ENCODE measurements at places on chromosomes 6 and 20.
A peak's percentile ranks its signal among the peaks of the same experiment; 100 is the strongest.

- peak; percentile 40 for DNase-seq
Measured at GRCh38 chr6:5471044-5471443, 209.7 kb downstream of the FARS2 start.

- DNase-seq: no peak
Measured at GRCh38 chr20:46344488-46345162, 36.3 kb upstream of the CDH22 start.

GRCh38 chr6:146916435-146917025 is 287.7 kb upstream of the STXBP5 start:
- no peak for DNase-seq

- DNase-seq: no peak
Measured at GRCh38 chr20:9119776-9120175, 50.9 kb downstream of the PLCB4 start.

- no peak for DNase-seq
Measured at GRCh38 chr6:111944541-111944940, 71.3 kb upstream of the FYN start.

GRCh38 chr20:31602779-31603441 is 2.2 kb upstream of the ID1 start:
- DNase-seq: no peak

- no peak for DNase-seq
Measured at GRCh38 chr6:23180504-23181293, 611.3 kb downstream of the HDGFL1 start.

DNA sequence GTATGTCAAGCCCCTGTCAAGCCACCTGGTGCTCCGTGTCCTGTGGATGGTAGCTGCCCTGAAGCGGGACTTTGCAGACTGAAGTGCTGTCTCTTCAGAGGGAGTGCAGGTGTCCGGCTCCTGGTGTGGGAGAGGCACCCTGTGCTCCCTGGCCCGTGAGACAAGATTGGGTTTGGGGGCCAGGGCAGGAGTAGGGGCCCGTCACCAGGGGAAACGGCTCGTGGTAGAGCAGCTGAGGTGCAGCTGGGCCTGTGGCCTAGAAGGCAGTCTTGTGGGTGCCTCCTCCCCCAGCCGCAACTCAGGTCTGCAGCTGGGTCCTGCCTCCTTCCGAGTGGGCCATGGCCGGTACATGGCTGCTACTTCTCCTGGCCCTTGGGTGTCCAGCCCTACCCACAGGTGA is at the start of gene PTCRA:
Gene PTCRA, plus strand, starts transcription at position 322 of the 400 bp plus-strand sequence. Its CDS starts 17 bp downstream, at position 339.
- no peak for DNase-seq

DNA sequence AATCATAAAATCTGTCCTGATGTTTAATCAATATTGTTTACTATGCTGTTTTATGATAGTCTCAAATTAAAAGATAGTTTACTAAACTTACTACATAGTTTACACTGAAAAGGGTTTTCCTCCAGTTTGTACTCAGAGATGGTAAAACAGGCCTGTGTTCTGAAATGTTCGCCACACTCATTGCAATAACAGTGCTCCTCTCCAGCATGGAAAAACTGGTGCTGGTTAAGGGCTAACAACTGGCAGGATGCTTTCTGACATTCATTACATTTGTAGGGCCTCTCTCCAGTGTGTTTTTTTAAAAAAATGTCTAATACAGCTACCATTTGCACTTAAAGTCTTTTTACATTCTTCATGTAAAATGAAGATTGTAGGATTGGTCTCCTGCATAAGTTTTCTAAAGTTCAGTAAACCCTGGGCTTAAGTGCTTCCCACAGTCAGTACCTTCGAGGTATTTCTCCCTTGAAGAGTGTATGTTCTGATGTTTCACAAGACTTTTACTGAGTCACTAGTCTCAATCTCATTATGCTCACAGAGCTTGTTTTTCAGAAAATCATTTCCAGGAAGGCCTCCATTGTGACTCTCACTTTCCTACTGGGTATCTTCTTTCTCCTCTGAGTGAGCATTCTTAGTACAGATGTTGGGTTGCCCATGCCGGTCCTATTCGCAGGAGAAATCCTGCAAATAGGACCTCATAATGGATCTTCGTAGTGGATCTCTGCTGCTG is 8.7 kb upstream of the ZSCAN12 start:
- DNase-seq: no peak

DNA sequence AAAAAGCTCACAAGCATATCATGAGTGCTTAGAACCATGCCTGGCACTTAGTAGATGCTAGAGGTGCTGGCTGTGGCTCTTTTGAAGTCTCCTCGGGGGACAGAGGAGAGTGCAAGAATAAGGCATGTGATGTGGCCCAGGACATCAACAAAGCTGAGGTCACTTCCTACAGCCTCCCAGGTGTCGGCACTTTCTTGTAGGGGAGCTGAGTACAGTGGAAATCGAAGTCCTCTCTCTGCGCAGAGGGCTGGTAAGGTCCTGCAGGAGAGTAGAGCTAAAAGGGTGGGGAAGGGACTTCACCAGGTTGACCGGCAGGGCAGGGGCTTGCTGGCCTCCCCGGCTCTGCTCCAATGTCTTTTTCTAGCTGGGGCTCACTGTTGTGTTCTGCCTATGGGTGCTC is 11.2 kb downstream of the SLC13A3 start:
- no peak for DNase-seq

GRCh38 chr6:33198853-33199436 is 1.5 kb downstream of the RXRB start:
- DNase-seq: no peak

DNA sequence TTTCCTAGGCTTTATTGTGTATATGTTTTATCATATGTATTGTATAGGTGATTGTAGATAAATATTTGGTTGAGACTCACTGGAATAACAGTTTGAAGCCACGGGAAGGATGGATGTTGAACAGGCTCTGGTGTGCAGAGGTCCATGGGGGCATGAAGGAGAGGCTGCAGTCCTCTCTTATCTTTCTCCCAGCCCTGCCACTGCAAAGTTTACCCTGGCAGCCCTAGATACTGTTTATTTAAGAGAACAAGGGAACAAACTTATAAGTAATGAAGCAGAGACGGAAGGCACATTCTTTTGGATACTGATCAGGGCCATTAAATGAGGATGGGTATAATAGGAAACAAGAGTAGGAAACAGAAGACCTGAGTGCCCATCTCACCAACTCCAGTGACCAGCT is 103.6 kb upstream of the SCGN start:
- no peak for DNase-seq

GRCh38 chr20:41119614-41120561 is 17.5 kb upstream of the PLCG1 start:
- DNase-seq: no peak

GRCh38 chr6:34132486-34133185 is 13.3 kb downstream of the GRM4 start:
- DNase-seq: no peak

GRCh38 chr6:145137425-145137824 is 597.9 kb downstream of the EPM2A start:
- no peak for DNase-seq

- no peak for DNase-seq
Measured at GRCh38 chr20:62178316-62179161, 4.3 kb upstream of the MTG2 start.

- DNase-seq: no peak
Measured at GRCh38 chr20:40980106-40980827, 48.4 kb upstream of the TOP1 start.

- no peak for DNase-seq
Measured at GRCh38 chr20:20463933-20464374, 96.0 kb downstream of the INSM1 start.

DNA sequence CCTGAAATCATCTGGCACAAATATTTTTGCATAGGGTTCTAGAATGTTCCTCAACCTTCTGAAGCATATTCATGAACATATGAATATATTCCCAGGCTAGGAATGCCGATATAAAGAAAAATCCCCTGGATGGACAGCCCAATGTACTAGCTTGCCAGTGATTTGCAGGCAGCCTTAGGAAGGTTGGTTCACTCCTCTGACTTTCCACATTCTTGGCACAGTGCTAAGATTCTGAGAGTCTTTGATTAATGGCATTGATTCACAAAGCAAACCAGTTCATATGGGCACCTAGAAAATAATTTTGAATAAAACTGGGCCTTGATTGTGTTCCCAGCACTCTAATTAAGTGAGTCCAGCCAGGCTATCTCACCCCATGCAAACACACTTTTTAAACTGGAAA is 56.9 kb upstream of the ENPP4 start:
- DNase-seq: no peak

- no peak for DNase-seq
Measured at GRCh38 chr6:487956-488355, 96.4 kb downstream of the IRF4 start.

GRCh38 chr6:164042212-164042611 is 627.7 kb downstream of the QKI start:
- DNase-seq: no peak

DNA sequence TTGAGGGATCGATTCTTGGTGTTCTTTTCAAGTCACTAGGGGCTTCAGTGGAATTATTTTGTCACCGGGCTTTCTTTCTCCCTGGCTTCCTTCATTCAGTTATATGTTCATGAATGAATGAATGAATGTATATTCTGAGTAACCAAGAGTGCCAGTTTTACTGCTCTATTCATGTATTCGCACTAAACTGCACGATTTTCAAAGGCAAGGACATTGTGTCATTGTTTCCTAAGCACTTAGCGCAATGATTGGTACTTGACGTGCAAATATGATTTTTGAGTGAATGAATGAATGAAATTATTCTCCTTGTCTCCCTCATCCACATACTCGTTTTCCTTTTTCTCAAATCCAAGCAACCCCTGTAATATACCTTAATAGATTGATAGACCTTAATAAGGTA is 822 bp downstream of the AFG1L start:
- DNase-seq: no peak

GRCh38 chr20:53706008-53706465 is 112.4 kb upstream of the ZNF217 start:
- no peak for DNase-seq

- no peak for DNase-seq
Measured at GRCh38 chr6:30260036-30260504, 46.9 kb upstream of the TRIM26 start.

GRCh38 chr20:46351357-46352058 is 43.2 kb upstream of the CDH22 start:
- no peak for DNase-seq

- peak; percentile 16 for DNase-seq
Measured at GRCh38 chr6:52839124-52840055, 1.2 kb downstream of the GSTA5 start.

GRCh38 chr6:44049163-44049988 is 77.9 kb downstream of the MRPL14 start:
- no peak for DNase-seq

DNA sequence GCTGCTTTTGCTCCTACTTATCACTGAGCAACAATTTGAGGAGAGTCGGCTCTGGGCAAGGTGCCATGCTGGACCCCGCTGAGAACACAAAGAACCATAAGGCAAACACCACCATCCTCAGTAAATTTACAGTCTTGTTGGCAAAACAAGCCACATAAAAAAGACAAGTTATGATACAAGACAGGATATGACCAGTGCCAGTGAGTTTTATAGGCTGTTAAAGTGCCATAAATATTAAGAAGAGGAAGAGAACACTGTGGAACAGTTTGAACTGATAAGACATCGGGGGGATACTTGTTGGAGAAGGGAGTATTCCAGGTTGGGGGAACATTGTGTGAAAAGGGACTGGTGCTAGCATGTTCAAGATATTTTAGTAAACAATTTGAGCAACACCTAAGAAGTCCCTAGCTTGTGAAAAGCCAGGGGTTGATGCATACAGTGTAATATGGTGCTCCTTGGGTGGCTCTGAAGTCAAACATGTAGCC is 25.3 kb upstream of the RIPOR2 start:
- DNase-seq: no peak

DNA sequence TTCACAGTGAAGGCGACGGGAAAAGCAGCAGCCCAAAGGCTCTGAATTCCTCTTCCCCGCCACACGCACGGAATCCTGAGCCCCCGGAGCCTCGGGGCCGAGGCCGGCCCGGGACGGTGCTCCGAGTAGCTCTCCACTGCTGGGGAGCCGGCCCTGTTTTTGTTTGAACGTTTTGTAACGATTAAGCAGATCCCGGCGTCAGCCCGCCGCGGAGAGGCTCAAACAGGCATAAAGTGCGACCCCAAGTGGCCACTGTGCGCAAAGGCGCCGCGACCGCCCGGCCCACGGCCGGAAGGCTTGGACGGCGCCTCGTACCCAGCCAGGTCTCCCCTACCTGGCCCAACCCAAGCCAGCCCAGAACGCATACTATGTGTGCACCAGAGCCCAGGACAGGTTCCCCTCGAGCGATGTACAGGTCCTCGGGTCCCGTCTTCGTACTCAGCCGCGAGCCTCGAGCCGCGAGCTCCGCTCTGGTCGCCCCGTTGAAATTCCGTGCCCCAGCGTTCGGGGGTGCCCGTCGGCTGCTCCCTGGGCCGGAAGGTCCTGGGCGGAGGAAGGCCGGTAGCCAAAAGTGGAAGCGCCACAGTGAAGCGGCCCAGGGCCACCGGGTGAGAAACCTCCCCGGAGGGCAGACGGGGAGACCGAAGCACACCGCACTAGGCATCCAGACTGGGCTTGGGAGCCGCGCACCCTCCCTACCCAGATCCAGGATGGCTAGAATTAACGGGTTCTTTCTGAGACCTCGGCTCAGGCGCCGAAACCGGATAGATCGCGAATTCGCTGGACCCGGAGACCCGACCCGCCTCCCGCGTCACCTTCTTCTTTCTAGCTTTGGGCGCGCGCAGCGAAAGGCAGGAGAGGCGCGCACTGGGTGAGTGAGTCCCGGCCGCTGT is 1.2 kb upstream of the MAFB start:
- DNase-seq: peak; percentile 3

- no peak for DNase-seq
Measured at GRCh38 chr6:139580592-139581484, 206.4 kb upstream of the CITED2 start.

GRCh38 chr6:115358616-115359015 is 702.1 kb downstream of the FRK start:
- DNase-seq: no peak

GRCh38 chr20:57429580-57430200 is 38.5 kb downstream of the RBM38 start:
- no peak for DNase-seq

DNA sequence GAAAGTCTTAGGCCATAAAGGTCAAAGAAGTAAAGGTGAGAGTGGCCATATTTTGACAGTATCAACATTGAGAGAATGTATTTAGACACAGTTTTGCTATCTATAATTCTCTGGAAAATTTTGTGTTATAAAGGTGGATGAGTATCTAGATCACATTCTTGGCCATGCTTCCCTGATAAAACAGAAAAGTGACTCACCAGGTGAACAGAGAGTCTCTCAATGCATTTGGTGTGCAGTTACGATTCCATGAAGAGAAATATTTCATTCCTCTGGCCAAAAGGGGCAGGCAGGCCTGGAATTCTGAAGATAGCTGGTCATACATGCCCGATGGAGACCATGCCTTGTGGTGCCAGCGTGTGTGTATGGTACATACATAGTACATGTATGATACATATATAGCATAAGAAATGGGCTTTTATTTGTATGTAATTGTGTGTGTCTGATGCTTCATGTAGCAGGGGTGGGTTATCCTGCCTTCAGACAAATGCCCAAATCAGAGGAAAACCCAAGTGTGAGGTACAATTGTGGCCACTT is 164.0 kb downstream of the SOBP start:
- no peak for DNase-seq
